Cortex of kidney (tissue), 1 donor: ENCODE measurements at places on chromosomes 1 and 21.
A peak's percentile ranks its signal among the peaks of the same experiment; 100 is the strongest.

GRCh38 chr1:209153411-209153810, 430.1 kb upstream of the CAMK1G start:
- no peak for DNase-seq

DNA sequence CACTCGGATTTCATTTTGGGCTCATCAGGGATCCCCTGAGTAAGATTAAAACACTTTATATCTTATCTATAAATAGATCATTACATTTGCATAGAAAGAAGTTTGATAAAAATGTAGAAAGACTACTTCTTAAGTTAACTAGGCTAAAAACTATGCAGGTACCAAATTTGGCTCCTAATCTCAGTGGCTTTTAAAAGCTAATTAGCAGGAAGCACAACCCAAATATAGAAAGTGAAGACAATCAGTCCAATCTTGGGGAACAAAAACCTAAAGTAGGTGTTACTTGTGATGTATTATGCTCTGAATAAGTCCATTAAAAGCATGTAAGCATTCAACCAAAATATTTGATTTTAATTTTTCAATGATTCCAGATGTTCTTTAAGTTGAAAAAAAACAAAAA, 35.4 kb downstream of the SMYD3 start:
- DNase-seq = no peak

- DNase-seq = no peak
These were observed 23.5 kb downstream of the GLIS1 start for GRCh38 chr1:53715478-53715877.

- DNase-seq = no peak
These were observed 5.5 kb upstream of the SNAPIN start for GRCh38 chr1:153652805-153653500.

DNA sequence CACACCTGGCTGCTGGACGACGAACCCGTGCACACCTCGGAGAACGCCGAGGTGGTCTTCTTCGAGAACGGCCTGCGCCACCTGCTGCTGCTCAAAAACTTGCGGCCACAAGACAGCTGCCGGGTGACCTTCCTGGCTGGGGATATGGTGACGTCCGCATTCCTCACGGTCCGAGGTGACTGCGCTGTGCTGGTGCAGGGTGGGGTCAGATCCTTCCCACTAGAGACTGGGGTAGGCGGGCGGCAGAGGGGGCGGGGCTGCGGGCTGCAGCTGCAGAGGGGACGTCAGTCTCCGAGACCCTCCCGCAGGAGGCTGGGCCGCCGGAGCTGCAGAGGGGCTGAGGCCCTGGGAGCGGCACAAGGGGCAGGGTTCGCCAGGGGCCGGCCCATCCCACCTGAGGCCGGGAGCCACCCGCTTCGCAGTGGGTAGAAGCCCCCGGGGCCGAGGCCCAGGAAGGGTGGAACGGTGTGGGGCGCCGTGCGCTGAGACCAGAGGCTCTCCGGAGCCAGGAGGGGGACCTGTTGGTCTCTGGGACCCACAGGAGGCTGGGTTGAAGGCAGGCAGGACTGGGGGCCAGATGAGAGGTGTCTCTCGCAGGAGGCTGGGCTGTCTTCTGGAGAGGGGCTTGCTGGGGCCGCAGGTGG, 90.6 kb downstream of the TRIM11 start:
- DNase-seq = no peak

- peak; percentile 22 for DNase-seq
These were observed 1.1 kb upstream of the ADAMTS1 start for GRCh38 chr21:26846036-26846931.

DNA sequence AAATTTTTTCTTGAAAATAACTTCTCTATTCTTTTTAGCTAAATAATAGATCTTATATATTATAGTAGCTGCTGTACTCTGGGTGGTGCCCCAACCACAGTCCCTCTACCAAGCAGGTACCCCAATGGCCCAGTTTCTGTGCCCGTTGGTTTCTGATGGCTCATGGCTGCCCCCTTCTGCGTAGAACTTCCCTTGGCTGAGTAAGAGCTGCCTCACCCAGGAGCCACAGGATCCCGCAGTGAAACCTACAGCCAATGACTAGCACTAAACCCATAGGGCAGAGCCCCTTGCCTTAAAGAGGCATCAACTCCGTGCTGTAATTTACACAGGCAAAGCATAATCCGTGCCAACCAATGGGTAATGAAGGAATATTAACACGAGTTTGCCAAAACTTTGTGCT, 247.5 kb downstream of the USH2A start:
- DNase-seq = no peak

DNA sequence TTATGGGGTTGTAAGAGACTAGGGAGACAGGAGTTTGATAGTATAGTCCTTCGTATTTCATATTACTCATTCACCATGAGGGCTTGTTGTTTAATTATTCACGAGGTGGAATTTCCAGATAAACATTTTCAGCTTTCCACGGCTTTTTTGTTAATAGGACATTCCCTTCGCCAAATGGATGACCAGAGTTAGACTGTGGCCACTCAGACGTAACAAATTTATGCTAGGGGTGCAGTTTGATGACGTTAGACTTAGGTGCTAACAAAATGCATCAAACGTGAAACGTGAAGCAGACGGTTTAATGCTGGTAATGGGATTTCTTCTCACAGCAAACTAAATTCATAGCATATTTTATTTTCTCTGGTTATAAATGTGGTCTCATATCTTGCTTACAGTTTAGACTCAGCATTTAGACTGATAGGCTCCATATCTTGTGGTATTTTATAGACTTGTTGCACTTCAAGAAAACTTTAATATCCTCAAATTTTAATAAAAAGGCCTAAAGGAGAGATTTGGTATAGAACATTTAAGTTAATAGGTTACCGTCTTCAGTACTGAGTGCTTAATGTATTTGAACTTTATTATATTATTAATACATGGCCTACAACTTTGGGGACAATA, 2.3 kb downstream of the DHX9 start:
- no peak for DNase-seq

DNA sequence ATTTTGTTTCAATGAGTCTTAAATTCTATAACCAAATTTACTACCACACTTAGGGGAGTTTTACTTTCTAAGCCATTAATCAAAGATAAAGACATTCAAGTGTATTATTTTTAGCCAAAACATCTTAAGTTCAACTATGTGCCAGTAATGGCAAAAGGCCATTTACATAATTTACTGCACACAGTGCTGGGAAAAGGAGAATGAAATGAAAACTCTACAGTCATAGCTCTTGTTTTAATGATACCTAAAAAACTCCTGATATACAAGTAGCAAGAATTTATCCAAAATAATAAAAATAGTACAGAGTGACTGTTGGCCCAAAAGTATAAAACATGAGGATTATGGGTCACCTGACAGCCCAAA, 42.4 kb upstream of the C1orf198 start:
- no peak for DNase-seq
